Stimulated activated CD8-positive, alpha-beta memory T cell treated with anti-CD3 and anti-CD28 coated beads, Interleukin-2, amount 100 ng/mL, for 1 hour (primary cell): ENCODE measurements at places on chromosomes 7 and 10.

DNA sequence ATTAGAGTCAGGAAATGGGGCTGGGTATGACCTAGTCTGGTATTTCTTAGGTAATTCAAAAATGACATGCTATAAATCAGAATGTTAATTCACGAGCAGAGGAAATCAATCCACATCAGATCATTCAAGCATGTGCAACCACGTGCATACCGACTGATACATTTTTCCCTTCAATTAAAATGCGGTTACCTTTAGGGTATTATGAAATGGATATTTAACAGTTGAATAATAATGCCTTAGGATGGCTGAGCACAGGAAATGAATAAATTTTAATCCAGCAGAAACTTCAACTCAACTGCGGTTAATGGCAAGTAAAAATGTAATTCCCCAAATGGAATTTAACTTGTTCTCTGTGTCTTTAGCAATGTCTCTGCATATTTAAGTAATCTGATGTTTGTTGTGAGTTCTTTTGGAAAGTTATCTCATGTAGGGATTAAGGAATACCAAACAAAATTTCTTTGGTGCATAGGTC is 9.2 kb downstream of the CPA2 start:
- no peak for DNase-seq

- no peak for DNase-seq
These were observed 86.5 kb upstream of the LRRC4 start for GRCh38 chr7:128117691-128118090.

DNA sequence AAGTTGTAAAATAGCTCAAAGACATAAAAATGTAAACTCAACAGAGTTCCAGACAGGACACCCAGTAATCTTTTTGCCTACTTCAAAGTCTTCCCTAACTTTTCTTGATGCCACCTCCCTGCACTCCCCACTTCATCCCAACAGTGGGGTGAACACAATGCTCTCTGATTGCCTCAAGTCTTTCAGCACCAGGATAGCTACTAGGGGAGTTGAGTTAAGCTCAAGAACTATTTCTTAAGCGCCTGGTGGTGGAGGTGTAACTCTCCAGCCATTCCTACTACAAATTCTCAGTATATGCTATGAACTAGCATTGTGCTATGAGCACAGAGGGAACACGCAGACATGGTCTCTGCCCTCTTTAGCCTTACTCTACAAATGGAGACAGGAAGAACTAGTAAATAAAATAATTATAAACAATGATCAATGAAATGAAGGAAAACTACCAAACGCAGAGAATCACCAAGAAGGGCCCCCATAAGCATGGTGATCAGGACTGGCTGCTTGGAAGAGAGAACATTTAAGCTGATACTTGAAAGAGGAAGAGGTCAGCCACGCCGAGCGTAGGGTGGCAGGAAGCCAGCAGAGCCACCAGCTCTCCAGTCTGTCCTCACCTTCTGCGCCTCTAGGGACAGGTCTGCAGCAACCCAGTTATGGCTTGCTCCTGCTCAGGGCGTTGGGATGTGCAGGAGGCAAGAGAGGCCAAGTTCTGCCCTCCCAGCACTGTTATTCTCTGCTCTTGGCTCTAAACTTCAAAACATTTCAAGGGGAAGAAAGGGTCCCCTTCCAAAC is 16.7 kb upstream of the FRA10AC1 start:
- no peak for DNase-seq

- DNase-seq = no peak
These were observed 40.0 kb downstream of the GOLGA7B start for GRCh38 chr10:97889461-97890265.

GRCh38 chr7:920351-921070 is 34.0 kb downstream of the ADAP1 start:
- no peak for DNase-seq

DNA sequence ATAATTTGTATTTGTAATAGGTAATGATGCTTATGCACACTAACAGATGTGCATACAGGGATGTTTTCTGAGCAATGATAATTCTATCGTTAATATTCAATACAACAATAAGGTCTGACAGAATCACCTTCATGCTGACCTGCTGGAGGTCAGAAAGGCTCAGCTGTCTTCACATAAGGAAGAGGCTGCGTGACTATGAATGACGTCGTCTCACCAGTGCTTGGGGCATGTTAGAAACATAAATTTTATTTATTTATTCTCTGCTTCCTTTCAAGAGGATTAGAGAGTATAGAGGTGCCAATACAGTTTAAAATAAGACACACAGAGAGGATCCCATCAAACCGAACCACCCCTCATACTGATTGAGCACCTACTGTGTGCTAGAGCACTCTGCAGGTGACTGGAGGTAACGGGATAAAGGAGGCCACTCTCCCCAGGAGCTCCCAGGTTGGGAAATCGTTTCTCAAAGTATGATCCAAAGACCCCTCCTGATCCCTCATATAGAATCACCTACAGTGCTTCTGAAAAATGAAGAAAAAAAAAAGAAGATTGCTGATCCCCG is 265.6 kb upstream of the NPVF start:
- no peak for DNase-seq
